ENCODE measurements at places on chromosomes 1 and 21.
A peak's percentile ranks its signal among the peaks of the same experiment; 100 is the strongest.

- no peak for DNase-seq
These were observed 8.9 kb downstream of the KRTAP10-1 start for GRCh38 chr21:44530903-44531605.

GRCh38 chr1:36419569-36419968 lies 21.9 kb upstream of the LSM10 start:
- DNase-seq, result no peak

- DNase-seq, result no peak
These were observed 17.9 kb upstream of the THRAP3 start for GRCh38 chr1:36206323-36206858.

DNA sequence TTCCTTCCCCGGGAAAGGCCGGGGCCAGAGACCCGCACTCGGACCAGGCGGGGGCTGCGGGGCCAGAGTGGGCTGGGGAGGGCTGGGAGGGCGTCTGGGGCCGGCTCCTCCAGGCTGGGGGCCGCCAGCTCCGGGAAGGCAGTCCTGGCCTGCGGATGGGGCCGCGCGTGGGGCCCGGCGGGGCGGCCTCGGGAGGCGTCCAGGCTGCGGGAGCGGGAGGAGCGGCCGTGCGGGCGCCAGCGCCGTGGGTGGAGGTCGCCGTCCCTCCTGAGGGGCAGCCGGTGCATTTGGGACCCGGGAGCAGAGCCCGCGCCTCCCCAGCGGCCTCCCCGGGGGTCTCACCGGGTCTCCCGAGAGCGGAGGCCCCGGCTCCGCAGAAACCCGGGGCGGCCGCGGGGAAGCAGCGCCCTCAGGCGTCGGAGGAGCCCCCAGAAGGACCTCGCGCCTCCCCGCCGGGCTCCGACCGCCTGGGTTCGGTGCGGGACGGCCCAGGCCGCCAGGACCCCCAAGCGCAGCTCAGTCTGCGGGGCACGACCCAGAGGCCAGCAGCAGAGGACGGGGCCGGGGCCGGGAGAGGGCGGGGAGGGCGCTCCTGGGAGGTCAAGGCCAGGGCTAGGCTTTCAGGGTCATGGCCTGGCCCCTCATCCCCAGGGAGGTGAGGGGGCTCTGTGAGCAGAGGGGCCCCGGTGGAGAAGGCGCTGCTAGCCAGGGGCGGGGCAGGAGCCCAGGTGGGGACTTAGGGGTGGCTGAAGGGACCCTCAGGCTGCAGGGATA lies 7.2 kb upstream of the SLX9 start:
- DNase-seq, result peak; percentile 53

GRCh38 chr1:63746129-63746864 lies 27.5 kb upstream of the ROR1 start:
- peak; percentile 42 for DNase-seq

DNA sequence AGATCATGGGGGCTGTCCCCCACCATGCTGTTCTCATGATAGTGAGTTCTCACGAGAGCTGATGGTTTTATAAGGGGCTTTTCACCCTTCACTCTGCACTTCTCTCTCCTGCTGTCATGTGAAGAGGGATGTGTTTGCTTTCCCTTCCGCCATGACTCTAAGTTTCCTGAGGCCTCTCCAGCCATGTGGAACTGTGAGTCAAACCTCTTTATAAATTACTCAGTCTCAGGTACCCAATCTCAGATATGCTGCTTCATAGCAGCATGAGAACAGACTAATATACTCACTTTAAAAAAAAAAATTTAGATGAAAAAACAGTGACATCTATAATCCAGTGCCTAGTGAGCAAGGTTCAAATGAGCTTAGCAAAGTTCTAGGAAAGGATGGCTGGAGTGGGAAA lies 135.1 kb upstream of the RAB4A start:
- no peak for DNase-seq

- no peak for DNase-seq
These were observed 2.3 kb downstream of the TTC24 start for GRCh38 chr1:156581661-156582387.

GRCh38 chr1:208741296-208741695 lies 497.1 kb upstream of the PLXNA2 start:
- DNase-seq, result no peak

DNA sequence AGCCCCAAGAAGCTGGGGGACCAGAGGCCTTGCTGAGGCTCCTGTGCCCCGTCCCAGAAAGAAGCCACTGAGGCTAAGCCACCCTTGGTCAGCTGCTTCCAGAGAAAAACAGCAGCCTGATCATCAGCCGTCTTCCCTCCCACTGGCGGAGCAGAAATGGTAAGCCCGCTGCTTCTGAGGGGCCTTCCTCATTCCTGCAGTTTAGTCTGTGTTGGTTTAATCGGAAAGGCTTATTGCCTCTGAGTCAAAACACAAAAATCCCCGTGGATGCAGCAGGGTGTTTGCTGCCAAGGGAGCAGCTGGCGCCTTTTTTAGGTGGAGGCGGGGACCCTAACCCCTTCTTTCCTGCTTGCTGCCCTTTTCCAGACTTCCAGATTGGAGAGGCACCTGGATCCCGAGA lies 33.9 kb downstream of the SPSB1 start:
- DNase-seq, result no peak

GRCh38 chr1:94014635-94015488 lies 105.6 kb upstream of the GCLM start:
- DNase-seq, result no peak
